ENCODE measurements at places on chromosomes 11 and 22. TPM values are rescaled to one million over a fixed set of nuclear protein-coding genes. Genes with fewer than 3 reads are reported as not detected.

FAM111B gene
- total RNA-seq: 0.09 TPM

ZNF214 gene
- 19.6 TPM for total RNA-seq

MS4A4A gene
- total RNA-seq: not detected

RIBC2 gene
- total RNA-seq: 0.32 TPM

ZP1 gene
- total RNA-seq: 0.32 TPM

FXYD2 gene
- total RNA-seq: 0.16 TPM

EMID1 gene
- total RNA-seq: 0.09 TPM
